ENCODE measurements at places on chromosomes 5 and 9. TPM values are rescaled to one million over a fixed set of nuclear protein-coding genes. Genes with fewer than 3 reads are reported as not detected.

- H3K27me3 ChIP-seq = peaks cover 17% of the 10 kb centered on the region
- H3K36me3 ChIP-seq = no peaks in the 10 kb centered on the region
- DNase-seq = no peak
- H3K4me3 ChIP-seq = no peak overlapping the region
These were observed 440.9 kb downstream of the ENC1 start for GRCh38 chr5:74199436-74200210.

DNA sequence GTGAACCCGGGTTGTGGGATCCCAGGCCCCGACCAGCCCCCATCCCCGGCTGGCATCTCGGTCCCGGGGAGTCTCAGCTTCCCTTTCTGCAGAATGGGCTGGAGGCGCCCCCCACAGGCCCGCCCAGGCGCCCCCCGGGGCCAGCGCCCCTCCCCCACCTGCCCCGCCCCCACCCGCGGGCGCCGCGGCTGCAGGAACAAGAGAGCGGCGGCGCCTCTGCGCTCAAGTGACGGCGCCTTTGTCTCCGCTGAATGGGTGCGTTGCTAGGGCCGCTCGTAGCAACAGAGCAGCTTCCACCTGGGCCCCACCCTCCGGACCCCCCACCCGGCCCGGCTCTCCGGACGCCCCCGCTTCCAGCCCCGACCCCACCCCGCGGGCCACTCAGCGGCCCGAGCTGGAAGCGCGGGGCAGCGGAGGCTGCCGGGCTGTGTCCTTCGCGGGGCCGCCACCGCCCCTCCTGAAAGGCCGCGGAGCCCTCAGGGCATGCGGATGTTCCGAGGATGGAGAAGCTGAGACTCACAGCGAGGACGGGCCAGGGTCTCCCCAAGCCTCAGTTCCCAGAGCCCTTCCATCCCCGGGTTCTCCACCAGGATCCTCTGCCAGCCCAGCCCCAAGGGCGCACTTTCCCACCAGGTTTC, 27.5 kb downstream of the ADGRD2 start:
- peaks cover 8% of the 10 kb centered on the region for H3K27me3 ChIP-seq
- DNase-seq = no peak
- H3K36me3 ChIP-seq = no peaks in the 10 kb centered on the region

GRCh38 chr5:9479361-9479760, 66.5 kb downstream of the SEMA5A start:
- no peak overlapping the region for H3K27ac ChIP-seq
- H3K27me3 ChIP-seq = no peaks in the 10 kb centered on the region
- DNase-seq = no peak
- no peaks in the 10 kb centered on the region for H3K4me1 ChIP-seq
- H3K4me3 ChIP-seq = no peak overlapping the region

DNA sequence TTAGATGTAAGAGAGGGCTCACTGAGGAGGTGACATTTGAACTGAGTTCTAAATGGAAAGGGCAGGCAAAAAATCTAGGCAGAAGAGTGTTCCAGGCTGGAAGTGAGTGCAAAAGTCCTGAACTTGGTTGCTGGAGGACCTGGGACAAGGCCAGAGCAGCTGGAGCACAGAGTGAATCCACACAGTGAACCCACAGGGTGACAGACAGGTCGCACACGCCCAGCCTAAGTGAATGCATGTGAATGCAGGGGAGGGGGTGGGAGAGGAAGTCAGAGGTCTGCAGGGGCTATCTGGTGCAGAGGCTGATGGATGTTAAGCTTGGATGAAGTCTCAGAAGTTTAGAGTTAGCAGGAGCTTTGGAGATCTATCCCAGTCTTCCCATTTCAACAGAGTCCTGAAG, 556 bp upstream of the TTF1 start:
- peak overlapping the region; percentile 80 for H3K4me3 ChIP-seq
- H3K27me3 ChIP-seq = peaks cover 24% of the 10 kb centered on the region
- peak overlapping the region; percentile 93 for H3K27ac ChIP-seq
- peaks cover 37% of the 10 kb centered on the region for H3K4me1 ChIP-seq
- no peak for DNase-seq

HIGD2A gene
- total RNA-seq = 102 TPM

DNA sequence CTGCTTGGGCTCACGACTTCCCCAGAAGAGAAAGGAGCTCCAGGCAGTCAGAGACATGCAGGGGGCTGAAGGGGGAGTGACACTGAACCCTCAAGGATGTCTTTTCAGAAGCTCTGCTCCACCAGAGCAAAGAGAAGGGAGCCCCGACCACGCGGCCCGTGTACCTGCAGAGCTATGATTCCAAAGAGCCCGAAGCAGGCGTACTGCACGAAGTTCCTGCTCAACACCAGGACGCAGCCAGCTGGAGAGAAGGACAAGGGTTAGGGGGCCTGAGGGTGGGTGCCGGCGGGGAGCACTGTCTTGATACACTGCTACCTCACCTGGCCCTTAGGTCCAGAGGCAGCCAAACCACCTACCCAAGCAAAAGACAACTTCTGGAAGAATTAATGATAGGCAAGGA, 9.4 kb downstream of the SURF4 start:
- H3K27ac ChIP-seq = no peak overlapping the region
- DNase-seq = no peak
- H3K36me3 ChIP-seq = peaks cover 91% of the 10 kb centered on the region
- H3K4me3 ChIP-seq = no peak overlapping the region
- H3K4me1 ChIP-seq = peaks cover 42% of the 10 kb centered on the region
- no peaks in the 10 kb centered on the region for H3K27me3 ChIP-seq

DNA sequence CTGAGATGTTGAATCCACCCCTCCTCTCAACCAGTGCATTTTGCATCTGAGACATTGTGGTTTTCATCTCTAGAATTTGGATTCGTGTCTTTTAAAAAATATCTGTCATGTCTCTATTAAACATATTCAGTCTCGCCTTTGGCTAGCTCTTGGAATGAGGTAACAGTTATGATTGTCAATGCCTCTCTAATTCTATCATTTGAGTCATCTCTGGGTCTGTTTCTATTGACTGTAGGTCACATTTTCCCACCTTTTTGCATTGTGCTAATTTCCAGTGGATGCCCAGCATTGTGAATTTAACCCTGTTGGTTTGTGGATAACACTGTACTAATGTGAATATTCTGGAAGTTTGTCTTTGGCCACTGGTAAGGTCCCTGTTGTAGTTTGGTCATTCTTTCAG, 8.4 kb upstream of the SLC6A3 start:
- H3K4me3 ChIP-seq = no peak overlapping the region
- H3K4me1 ChIP-seq = no peaks in the 10 kb centered on the region
- H3K27me3 ChIP-seq = peaks cover 29% of the 10 kb centered on the region
- peaks cover 11% of the 10 kb centered on the region for H3K36me3 ChIP-seq
- H3K27ac ChIP-seq = no peak overlapping the region
- no peak for DNase-seq

GRCh38 chr5:36915653-36916052, 39.1 kb downstream of the NIPBL start:
- H3K4me3 ChIP-seq = no peak overlapping the region
- H3K27me3 ChIP-seq = no peaks in the 10 kb centered on the region
- DNase-seq = no peak
- peaks cover 2% of the 10 kb centered on the region for H3K4me1 ChIP-seq
- no peak overlapping the region for H3K27ac ChIP-seq
- peaks cover 12% of the 10 kb centered on the region for H3K36me3 ChIP-seq

DNA sequence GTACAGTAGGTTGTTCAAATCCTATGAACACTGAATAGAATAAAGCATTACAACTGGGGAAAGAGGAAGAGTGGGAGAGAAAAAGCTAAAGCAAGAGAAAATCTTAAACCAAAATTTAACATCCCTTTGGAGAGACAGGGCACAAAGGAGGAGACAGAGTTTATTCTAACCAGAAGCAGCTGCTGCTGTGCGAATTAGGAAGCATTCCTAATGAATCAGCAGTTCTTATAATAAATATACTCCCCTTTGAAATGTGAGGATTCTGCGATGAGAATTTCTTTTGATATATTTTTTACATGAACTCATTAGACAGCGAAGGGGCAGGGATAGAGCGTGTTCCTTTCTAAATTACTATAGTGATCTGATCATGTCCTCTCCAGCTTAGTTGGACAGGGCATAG, 233.4 kb downstream of the DENND1A start:
- H3K27ac ChIP-seq = no peak overlapping the region
- no peak overlapping the region for H3K4me3 ChIP-seq
- no peak for DNase-seq

HAPLN1 gene
- total RNA-seq = not detected

LRRC19 gene
- not detected for total RNA-seq

ARHGEF37 gene
- 1.6 TPM for total RNA-seq

GRCh38 chr5:173535166-173535975, 81.1 kb downstream of the BOD1 start:
- no peaks in the 10 kb centered on the region for H3K4me1 ChIP-seq
- H3K27ac ChIP-seq = no peak overlapping the region
- no peak overlapping the region for H3K4me3 ChIP-seq
- no peak for DNase-seq
- H3K36me3 ChIP-seq = no peaks in the 10 kb centered on the region
- peaks cover 3% of the 10 kb centered on the region for H3K27me3 ChIP-seq

DNA sequence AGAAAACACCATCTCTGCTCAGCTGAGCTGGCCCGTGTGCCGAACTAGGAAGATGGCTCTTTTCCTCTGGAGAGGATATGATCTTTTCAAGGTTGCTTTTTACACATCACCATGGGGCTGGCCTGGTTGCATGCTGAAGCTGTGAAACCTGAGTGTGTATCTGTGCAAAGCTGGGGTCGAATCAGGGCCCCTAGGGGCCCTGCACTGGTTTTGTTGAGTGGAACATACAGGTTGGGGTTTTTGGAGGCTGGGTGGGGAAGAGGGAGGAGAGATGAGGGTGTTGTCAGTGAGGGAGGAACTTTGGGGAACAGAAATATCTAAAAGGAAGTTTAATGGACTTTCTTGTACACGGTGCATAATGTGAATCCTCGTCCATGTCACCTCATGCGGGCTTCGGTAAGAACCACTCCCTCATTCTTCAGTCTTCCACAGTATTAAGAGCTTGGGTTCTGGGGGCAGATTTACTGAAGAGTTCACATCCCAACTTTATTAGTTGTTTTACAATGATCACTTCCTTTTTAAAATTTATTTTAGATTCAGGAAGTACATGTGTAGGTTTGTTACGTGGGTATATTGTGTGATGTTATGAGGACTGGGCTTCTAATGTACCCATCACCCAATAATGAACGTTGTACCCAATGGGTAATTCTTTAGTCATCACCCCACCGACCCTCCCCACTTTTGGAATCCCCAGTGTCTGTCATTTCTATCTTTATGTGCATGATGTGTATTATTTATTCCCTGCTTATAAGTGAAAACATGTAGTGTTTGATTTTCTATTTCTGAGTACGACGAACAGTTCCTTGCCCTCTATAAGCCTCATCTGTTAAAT, 238.2 kb downstream of the NR3C1 start:
- peaks cover 9% of the 10 kb centered on the region for H3K4me1 ChIP-seq
- no peaks in the 10 kb centered on the region for H3K27me3 ChIP-seq
- H3K27ac ChIP-seq = no peak overlapping the region
- peaks cover 19% of the 10 kb centered on the region for H3K36me3 ChIP-seq
- no peak for DNase-seq

LTC4S gene
- 0.62 TPM for total RNA-seq

GRCh38 chr5:130021000-130021399, 116.7 kb downstream of the CHSY3 start:
- no peak overlapping the region for H3K27ac ChIP-seq
- no peak overlapping the region for H3K4me3 ChIP-seq
- no peak for DNase-seq
- H3K4me1 ChIP-seq = no peaks in the 10 kb centered on the region

DNA sequence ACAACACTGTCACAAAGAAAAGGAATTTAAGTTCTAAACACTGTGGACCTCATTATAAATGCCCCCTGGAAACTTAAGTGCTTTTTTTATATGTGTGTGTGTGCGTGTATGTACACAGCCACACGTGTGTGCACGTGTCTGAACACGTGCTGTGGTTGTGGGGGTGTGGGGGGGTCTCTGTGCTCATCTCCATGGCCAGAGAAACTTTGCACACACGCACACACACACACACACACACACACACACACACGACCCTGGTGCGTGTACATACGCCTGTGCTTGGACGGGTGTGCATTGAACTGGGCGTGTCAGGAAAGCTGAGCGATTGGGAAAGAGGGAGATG, 27.9 kb downstream of the AMBP start:
- H3K27me3 ChIP-seq = peaks cover under 1% of the 10 kb centered on the region
- no peak overlapping the region for H3K4me3 ChIP-seq
- H3K4me1 ChIP-seq = no peaks in the 10 kb centered on the region
- no peak for DNase-seq

BAAT gene
- total RNA-seq = not detected

SNCAIP gene
- not detected for total RNA-seq

GRCh38 chr5:60023255-60023654, 129.7 kb upstream of the PDE4D start:
- no peak overlapping the region for H3K27ac ChIP-seq
- H3K36me3 ChIP-seq = no peaks in the 10 kb centered on the region
- DNase-seq = no peak

GRCh38 chr5:43699910-43700309, 96.9 kb downstream of the NNT start:
- no peaks in the 10 kb centered on the region for H3K27me3 ChIP-seq
- no peak overlapping the region for H3K4me3 ChIP-seq
- no peak for DNase-seq
- H3K4me1 ChIP-seq = no peaks in the 10 kb centered on the region
- peaks cover 52% of the 10 kb centered on the region for H3K36me3 ChIP-seq
- no peak overlapping the region for H3K27ac ChIP-seq

PLCXD3 gene
- total RNA-seq = not detected

TCF7 gene
- total RNA-seq = 10.0 TPM

GRCh38 chr5:125659316-125660023, 763.7 kb upstream of the GRAMD2B start:
- H3K4me3 ChIP-seq = no peak overlapping the region
- H3K36me3 ChIP-seq = no peaks in the 10 kb centered on the region
- H3K27me3 ChIP-seq = no peaks in the 10 kb centered on the region
- DNase-seq = no peak
- H3K27ac ChIP-seq = no peak overlapping the region
- H3K4me1 ChIP-seq = no peaks in the 10 kb centered on the region

GRCh38 chr5:14165375-14166106, 22.4 kb downstream of the TRIO start:
- DNase-seq = no peak
- H3K27me3 ChIP-seq = peaks cover 2% of the 10 kb centered on the region
- no peak overlapping the region for H3K4me3 ChIP-seq
- no peaks in the 10 kb centered on the region for H3K36me3 ChIP-seq
- H3K27ac ChIP-seq = no peak overlapping the region

- H3K27ac ChIP-seq = no peak overlapping the region
- H3K4me3 ChIP-seq = no peak overlapping the region
- no peaks in the 10 kb centered on the region for H3K36me3 ChIP-seq
- no peak for DNase-seq
- H3K4me1 ChIP-seq = no peaks in the 10 kb centered on the region
- no peaks in the 10 kb centered on the region for H3K27me3 ChIP-seq
These were observed 50.1 kb upstream of the ADAMTS16 start for GRCh38 chr5:5089895-5090649.

GRCh38 chr5:1642621-1643061, 118.9 kb upstream of the LPCAT1 start:
- peaks cover 34% of the 10 kb centered on the region for H3K27me3 ChIP-seq
- H3K4me1 ChIP-seq = peaks cover 10% of the 10 kb centered on the region
- no peak overlapping the region for H3K4me3 ChIP-seq
- no peak overlapping the region for H3K27ac ChIP-seq

- no peak overlapping the region for H3K4me3 ChIP-seq
- no peak overlapping the region for H3K27ac ChIP-seq
- DNase-seq = no peak
- no peaks in the 10 kb centered on the region for H3K4me1 ChIP-seq
- H3K36me3 ChIP-seq = no peaks in the 10 kb centered on the region
These were observed 639.0 kb upstream of the ACO1 start for GRCh38 chr9:31745468-31745867.
